ENCODE measurements at places on chromosomes 12 and 14.
A peak's percentile ranks its signal among the peaks of the same experiment; 100 is the strongest.

GRCh38 chr14:89095036-89095435 lies 270.6 kb downstream of the TTC8 start:
- no peak for DNase-seq

DNA sequence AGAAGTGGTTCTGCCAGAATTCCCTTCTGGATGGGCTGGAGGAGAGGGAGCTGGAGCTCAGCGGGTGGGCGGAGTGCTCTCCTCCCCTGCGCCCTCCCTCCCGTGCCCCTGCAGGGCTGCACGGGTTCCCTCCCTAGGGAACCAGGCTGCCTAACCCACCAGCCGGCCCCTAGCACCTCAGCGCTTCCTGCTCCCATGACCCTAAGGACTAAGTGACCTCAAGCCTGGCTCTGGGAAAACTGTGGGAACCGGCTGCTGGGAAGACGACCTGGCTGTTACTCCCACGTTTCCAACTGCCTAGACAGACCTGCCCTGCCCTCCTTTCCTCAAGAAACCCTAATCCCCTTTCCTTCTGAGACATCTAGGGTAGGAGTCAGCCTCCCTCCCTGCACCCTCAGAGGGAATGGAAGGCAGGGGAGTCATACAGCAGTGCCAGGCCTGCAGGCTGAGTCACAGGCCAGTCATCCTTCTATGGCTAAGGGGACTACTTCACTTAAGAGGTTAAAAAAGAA lies 31.5 kb downstream of the SLC6A12 start:
- DNase-seq = no peak

GRCh38 chr12:62370189-62370588 lies 96.4 kb upstream of the MON2 start:
- DNase-seq = no peak

DNA sequence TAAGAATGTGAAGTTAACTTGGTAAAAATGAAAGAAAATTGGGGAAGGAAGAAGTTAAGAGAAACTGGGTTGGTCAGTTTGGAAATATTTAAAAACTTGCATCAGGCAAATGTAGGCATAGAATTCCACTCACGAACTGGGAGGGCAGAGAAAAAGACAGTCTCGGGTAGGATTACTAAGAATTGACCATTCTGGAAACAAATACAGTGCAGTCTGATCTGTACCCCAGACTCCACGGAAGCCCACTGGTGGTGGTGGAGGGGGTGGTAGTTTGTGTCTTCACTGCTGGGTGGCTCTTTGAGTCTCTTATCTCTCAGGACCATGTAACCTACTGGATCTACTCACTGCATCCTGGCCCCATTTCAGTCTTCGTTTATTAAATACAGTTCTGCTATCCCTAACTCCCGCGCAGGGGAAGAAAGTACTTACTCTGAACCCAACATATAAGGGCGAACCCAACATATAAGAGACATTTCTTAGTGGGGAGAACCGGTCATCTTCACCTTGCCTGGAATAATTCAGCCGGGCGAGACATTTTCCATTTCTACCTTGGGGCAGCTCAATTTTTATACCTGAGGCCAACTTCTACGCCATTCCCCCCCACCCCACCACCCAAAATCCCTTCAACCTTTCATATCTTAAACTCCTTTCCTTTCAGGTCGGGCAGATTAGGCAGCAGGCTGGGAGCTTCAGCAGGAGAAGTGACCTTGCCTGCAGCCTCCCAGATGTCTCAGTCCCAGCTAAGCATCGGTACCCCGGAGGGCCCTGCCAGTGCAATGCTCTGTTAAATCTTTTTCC lies 1.7 kb downstream of the SLC2A3 start:
- no peak for DNase-seq

GRCh38 chr12:120496413-120497340 lies 764 bp downstream of the DYNLL1 start:
- DNase-seq = no peak

GRCh38 chr12:81863406-81863805 lies 104.3 kb upstream of the PPFIA2 start:
- no peak for DNase-seq

- DNase-seq = no peak
Measured at GRCh38 chr12:65306366-65307168, 28.1 kb downstream of the MSRB3 start.

GRCh38 chr12:92136965-92137721 lies 8.5 kb downstream of the BTG1 start:
- no peak for DNase-seq

GRCh38 chr12:57816855-57817151 lies 1.7 kb downstream of the AVIL start:
- DNase-seq = no peak

- DNase-seq = no peak
Measured at GRCh38 chr12:12839873-12840579, 26.9 kb downstream of the DDX47 start.

DNA sequence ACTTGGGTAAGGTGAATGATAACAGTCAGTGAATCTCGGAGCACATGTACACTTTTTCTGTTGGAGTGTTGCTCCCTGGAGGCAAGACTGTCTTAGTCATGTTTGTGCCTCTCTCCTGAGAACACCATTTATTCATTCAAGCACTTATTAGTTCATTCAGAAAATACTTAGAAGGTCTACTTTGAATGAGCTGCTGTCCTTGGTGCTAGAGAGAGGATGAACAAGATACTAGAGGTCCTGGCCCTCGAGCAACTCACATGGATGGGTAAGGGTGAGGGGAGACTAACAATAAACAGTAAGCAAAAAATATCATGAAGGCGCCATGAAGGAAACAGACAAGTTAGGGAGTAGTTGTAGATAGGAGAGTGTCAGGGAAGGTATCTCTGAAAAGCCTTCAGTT lies 17.1 kb upstream of the SAMD4A start:
- no peak for DNase-seq

- no peak for DNase-seq
Measured at GRCh38 chr14:20799456-20799891, 3.2 kb downstream of the RNASE1 start.

GRCh38 chr14:23182372-23183157 lies 895 bp downstream of the SLC7A8 start:
- no peak for DNase-seq

GRCh38 chr14:104445832-104446381 lies 133.7 kb upstream of the C14orf180 start:
- DNase-seq = no peak

DNA sequence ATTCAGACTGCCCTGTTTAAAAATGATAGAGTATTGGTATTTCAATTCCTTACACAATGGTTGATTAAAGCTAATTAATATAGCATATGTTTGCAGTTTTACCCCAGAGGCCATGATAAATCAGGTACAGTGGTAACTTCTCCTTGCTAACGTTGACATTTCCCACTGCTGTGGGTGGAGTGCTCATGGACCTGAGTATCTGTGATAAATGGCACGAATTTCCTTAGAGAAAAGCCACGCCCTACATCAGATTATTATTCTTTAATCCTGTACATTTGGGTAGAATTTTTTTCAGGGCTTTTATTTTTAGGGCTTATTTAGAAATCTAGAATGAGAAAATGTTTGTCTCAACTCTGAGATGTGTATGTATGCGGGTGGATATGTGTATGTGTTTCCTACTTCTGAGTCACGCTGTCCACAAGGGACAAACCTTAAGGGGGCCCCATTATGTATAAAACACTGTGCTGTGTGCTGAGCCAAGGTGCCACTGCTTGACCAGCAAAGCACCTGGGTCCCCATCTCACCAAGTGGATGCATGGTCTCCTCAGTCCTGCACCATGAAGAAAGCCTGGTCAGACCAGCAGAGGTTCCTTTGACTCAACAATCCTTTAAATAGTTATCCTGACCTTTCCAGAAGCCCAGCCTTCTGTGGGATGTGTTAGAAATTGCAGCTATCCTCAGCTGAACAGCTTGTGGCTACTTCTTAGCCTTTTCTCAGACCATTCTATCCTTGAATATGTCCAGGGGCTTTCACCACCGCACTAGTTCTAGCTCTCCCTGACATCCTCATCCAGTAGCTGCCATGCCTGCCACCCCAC lies 57.9 kb upstream of the STK38L start:
- DNase-seq = no peak

GRCh38 chr12:29682088-29682487 lies 101.7 kb downstream of the TMTC1 start:
- no peak for DNase-seq

DNA sequence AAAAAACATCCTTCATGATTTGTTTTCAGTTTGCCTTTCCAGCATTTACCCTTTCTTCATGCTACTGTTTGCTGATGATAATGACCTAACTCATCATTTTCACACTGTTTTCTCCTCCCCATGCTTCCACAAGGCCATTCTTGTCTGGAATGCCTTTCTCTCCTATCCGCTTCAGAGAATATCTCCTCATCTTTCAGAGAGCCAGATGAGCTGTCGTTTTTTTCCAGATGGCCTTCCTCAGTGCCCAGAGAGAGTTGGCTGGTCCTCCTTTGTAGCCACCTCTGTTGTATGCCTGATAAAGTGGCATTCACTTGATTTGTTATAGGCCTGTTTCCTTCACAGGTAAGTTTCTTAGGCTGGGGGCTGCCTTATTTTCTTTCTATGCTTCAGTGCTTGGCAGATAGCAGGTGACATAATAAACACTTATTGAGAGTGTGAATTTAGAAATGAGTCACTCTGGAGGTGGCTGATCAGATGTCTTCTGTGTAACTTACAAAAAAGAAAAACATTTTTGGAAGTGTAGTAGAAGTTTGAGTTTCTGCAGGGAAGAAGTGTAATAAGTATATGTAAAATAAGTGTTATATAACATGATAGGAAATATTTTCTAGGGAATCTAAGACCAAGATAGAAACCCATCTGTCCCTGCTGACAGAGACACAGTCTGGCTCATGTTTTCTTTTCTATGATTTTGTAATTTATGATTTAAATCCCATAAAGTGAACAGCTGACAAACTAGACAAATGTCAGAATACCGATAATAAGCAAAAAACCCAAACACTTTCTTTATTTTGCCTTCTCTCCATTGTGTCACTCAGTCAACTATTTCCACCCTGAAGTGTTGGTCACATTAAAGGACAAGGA lies 174.5 kb downstream of the DACT1 start:
- no peak for DNase-seq

DNA sequence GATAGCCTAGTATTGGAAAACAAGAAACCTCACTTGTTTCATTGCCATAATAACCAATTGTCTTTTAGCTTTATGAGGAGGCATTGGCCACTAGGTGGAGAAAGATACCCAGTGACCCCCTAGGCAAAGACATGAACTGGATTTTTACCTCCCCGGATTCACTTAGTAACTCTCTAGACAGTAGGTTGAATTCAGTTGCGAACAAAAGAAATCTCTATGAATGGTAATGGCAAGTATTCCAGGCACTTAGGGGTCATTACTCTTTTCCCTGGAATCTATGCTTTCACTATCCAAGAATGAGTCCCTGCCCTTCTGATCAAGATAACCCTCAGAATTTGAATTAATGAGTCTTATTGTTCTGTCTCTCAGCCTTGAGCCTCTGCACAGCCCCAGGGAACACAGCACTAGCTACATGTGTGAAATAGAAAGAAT lies 29.5 kb upstream of the RHOJ start:
- peak; percentile 59 for DNase-seq

- no peak for DNase-seq
Measured at GRCh38 chr12:51389302-51389999, 1.8 kb downstream of the GALNT6 start.

DNA sequence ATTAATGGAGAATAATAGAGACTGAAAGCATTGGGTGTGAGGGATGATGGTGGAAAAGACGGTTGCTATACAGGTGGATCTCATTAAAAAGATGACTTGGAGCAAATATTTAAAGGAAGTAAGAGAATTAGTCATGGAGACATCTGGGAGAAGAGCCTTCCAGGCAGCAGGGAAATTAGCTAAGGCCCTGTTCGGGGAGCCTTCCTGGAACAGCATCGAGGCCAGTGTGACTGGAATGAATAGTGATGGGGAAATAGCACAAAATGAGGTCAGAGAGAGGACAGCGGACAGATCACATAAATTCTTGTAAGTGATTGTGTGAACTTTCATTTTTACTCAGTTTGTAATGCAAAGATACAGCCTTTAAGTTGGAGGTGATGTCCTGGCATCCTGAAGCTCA lies 842.3 kb downstream of the SLC6A15 start:
- no peak for DNase-seq

DNA sequence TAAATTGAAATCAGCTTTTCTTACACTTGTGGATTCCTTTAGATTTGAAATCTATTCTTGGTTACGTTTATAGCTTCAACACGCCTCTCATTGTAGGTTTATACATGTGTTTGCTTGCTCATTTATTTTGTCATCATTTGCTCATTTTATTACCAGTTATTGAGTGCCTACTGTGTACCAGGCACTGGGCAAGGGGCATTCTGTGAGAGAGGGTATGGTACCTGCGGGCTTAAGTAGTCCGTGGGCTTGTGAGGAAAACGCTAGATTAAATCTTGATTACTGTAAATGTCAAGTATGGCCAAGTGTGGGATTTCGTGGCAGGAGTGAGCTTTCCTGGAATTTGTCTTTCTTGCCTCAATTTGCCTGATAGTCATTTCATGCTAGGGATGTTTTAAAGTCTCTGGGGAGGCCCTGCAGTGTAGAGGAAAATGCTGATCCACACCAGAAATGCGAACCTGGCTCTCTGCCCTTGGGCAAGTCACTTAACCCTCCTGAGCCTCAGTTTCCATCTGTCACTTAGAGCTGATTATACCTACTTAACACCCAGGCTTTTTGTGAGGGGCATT lies 92.7 kb downstream of the CACNA1C start:
- DNase-seq = no peak

DNA sequence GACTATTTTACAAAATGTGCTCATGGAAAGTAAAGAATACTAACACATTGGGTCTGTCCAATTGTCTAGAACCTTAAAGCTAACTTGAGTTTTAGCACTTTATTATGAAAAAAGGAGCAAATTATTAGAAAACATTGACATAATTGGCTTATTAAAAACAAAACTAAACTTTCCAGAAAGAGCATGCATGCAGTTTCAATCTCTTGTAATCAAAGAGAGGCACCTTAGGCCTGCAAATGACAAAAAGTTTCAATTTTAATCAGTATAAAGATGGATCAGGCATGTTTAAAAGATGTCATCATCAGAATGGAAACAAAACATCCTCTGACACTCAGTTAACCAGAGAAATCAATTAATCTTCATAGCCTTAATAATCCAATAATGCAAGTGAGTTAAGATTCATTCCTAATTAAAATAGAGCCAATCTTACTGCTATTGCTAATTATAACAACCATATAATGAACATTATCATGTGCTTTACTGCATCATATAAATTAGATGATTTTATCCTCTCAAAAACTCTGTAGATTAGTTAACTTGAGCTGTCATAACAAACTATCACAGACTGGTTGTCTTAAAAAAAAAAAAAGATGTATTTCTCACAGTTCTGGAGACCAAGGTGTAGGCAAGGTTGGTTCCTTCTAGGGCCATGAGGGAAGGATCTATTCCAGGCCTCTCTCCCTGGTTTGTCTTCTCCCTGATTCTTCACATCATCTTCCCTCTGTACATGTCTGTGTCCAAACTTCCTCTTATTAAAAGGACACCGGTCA lies 131.4 kb downstream of the RPAP3 start:
- DNase-seq = no peak

DNA sequence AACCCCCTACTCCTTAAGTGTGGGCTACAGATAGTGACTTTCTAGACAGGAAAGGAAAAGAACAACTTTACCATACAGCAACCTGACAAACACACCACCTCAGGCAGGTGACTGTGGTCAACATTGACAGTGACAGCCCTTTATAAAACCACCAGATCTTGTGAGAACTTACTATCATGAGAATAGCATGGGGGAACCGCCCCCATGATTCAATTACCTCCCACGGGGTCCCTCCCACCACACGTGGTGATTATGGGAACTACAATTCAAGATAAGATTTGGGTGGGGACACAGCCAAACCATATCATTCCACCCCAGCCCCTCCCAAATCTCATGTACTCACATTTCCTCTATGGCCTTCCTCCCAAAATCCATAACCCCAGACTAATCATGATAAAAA lies 16.3 kb downstream of the OR10P1 start:
- no peak for DNase-seq

GRCh38 chr12:7609495-7609894 lies 56.2 kb downstream of the APOBEC1 start:
- no peak for DNase-seq
